ENCODE measurements at places on chromosomes 3 and 15.

- no peak for DNase-seq
Observed at GRCh38 chr15:67784856-67785430, 40.4 kb upstream of the SKOR1 start.

DNA sequence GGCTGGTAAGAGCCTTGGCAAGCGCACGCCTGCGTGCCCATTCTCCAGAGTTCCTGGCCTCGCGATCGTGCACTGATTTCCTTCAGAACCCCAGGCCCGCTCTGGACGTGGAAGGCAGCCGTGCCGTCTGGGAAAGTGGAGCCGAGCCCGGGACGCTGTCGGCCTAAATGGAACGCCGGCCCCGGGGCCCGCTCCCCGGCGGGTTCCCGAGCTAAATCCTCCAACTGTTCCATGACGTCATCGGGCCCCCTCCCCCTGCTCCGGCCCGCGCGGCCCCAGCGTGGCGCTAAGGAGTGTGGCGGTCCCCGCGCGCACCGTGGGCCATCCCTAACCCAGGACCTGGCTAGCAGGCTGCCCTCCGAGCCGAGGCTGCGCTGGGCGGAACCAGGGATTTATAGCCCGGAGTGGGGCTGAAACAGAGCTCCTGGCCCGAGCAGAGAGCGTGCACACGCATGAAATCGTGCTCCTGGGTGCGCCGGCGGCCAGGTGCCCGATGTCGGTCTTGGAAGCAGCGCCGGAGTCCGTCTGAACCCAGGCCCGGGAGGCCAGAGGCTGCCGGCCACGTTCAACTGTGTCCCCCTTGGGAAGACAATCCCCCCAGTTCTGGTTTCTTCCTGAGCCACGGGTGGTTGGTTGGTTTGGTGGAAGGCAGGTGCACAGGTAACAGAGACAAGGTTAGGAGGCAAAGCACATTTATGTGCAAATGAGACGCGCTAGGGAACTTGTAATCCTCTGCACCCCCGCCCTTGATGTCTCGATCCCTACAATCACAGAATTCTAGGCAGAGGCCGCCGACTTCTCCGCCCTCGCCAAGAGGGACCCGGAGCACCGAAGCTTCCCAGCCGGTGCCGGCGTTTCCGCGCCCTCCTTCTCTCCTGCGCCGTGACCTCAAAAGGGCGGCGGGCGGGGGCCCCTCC, 84.9 kb upstream of the ETV5 start:
- DNase-seq, result no peak

DNA sequence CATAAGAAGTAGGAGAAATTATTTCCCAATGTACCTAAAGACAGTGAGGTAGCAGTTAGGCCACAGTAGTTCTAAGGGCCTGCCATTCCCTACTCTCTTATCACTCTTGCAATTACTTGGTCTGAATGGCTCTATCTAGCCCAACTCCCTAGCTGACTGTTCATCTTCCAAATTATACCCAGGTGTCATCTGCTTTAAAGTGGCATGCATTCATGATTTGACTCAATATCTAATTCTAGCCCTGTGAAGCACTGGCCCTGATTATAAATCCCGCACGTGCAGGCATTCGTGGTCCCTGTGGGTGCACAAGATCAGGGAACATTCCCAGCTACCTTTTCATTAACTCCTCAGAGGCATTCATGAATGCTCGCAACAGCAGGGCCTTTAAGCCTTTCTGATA, 43.1 kb upstream of the ZNF774 start:
- no peak for DNase-seq

DNA sequence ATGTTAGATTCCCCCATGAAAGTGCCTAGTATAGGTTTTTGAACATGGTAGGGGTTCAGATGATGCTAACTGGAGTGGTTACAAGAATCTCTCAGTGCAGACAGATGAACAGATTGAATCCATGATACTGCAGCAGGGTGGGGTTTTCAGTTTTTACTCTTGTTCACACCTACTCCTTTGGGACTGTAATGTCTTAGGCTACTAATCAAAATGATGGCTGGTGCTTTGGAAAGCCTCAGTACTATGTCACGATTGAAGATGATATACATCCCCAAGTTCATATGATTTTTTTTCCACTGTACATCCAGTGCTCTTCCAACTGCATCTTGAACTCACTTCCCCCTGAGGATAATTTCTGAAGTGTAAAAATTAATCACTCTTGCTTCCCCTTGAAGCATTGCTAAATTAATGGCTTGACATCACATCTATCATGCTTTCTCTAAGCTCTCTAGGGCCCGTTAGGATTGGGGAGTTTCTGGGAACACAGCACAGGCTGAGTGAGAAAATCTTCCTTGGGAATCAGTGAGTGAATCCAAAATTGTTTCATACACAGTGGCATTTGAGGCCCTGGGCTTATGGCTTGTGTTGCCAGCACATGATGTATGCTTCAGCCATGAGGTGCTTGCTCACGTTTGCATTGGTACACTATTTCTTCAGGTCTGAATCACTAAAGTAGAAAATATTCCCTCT, 115.0 kb upstream of the TPRG1 start:
- no peak for DNase-seq

- DNase-seq, result no peak
Observed at GRCh38 chr3:81713031-81713430, 48.4 kb downstream of the GBE1 start.
